Activated T-cell treated with anti-CD3 and anti-CD28 coated beads for 24 hours (primary cell): ENCODE measurements at places on chromosomes 11 and 22.

- no peak for DNase-seq
These were observed 5.8 kb downstream of the UBASH3B start for GRCh38 chr11:122661182-122661945.

DNA sequence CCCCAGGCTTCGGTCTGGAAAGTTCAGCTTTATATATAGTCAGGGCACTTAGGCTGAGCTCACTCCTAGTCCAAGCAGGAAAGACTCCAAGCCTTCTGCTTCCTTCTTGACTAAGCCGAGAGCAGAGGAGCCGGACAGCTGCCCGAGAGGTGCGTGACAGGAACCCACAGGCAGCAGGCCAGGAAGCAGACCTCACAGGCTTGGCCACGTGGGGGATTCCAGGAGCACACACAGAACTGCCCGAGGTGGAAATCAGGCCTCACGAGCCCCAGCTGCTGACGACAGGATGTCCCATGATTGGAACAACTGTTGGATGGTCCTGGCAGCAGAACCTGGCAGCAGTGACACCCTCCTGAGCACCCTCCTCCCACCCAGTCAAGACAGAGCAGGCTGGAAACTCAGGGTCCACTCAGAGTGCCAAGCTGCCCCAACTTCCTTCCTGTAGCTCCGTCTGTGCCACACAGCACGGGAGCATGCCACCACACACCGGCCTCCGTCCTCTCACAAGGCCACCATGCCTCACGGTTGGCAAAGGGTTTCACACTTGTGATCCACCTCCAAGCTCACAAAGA is 5.4 kb downstream of the PLA2G6 start:
- DNase-seq: no peak

DNA sequence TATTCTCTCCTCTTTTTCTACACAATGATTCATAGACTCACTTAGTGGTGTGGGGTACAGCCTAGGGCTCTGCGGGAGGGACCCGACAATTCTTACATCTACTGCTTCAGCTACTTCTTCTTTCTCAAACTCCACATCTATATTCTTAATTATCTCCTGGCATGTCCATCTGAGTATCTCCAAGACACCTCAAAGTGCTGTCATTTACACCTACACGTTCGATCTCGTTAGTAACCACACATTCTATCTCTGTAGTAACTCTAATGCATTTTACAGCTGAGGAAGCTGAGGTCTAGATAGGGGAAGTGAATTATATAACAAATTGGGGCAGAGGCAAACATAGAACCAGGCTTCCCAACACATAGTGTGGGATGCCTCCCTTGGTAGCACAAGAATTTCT is 27.7 kb upstream of the RRM1 start:
- DNase-seq: no peak

DNA sequence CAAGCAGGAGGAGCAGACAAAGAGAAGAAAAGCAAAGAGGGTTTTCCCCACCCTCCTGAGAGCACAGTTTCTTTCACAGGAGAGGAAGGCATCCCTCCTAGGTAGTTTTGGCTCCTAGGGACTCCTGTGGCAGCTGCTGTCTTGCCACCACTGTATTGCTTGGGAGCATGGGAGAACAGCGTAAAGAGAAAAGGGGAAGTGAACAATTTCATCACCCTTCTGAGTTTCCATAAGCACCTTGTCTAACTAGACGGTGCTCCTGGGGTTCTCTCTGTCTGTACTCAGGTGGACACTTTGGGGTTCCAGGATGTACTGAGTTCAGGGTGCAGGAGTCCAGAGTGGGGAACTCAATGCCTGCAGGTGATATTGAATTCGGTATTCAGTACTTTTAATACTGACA is 1430.5 kb downstream of the TBC1D22A start:
- DNase-seq: no peak

GRCh38 chr22:22576244-22576988 is 17.4 kb upstream of the PRAME start:
- no peak for DNase-seq

DNA sequence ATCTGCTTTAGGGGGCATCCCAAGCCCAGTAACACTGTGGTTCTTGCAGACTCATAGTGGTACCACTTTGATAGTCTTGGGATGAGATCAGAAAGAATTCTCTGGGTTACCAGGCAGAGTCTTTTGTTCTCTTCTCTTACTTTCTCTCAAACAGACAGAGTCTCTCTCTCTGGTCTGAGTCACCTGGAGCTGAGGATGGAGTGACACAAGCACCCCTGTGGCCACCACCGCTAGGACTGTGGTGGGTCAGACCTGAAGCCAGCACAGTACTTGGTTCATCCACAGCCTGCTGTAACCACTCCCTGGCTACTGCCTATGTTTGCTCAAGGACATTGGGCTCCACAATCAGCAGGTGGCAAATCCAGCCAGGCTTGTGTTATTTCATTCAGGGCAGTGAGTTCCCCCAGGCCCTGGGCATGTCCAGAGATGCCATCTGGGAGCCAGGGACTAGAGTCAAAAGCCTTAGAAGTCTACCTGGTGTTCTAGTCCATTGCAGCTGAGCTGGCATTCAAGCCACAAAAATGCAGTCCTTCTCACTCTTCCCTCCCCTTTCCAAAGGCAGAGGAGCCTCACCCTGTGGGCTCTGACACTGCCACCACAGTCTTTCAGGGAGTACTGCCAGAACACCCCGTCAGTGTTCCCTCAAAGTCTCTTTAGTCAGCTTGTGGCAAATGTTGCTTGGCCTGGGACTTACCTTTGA is 29.9 kb downstream of the ENDOD1 start:
- DNase-seq: no peak

DNA sequence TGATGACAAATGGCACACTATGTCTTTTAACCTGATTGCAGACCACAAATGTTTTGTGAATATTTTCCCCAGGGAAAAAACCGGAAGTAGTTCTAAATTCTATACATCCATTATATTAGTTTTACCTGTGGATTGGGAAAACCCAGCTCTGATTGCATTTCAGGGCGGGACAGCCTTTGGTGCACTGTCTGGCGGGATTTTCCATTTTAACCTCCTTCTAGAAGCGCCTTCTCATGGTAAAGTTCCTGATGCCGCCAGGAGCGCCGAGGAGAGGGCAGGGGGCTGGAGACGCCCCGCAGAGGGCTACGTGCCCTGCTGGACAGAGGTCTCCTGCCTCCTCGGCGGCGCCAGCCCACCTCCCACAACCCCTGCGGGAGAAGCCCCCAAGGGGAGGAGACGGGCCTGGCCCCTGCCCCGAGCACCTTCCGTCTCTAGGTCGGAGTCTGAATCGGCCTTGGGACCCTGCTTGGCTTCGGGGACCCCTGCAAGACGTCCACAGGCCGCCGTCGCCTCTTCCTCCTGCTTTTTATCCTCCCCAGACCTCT is 1.2 kb upstream of the P2RX6 start:
- no peak for DNase-seq

- DNase-seq: no peak
These were observed 10.1 kb downstream of the TECTA start for GRCh38 chr11:121110871-121111724.

DNA sequence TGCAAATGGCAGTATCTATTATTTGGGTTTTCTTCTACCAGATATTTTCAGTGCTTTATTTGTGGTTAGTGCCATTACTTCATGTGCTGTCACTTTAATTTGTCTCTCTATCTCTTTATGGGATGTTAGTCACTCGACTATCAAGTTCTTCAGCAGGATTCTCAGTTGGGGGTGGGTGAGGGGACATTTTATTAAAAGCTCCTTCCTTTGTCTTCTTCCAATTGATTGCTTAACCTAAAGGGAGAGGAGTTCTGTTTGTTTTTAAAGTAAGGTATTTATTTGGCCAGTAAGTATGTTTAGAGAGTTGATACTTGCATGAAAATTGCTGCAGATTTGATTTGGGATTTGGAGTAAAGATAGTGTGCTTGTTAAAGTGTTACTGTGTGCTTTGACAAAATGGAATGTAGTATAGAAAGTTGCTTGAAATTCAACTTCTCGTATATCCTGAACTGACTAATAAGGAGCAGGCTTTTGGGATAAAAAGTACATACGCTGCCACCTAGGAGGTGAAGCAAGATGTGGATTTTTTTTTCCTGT is 10.3 kb downstream of the YAP1 start:
- DNase-seq: no peak

GRCh38 chr11:130314750-130315285 is at the start of gene ZBTB44:
ZBTB44 (minus strand) TSS chr11:130314917; CDS start chr11:130261873, 53,044 bp downstream.
- peak; percentile 86 for DNase-seq

DNA sequence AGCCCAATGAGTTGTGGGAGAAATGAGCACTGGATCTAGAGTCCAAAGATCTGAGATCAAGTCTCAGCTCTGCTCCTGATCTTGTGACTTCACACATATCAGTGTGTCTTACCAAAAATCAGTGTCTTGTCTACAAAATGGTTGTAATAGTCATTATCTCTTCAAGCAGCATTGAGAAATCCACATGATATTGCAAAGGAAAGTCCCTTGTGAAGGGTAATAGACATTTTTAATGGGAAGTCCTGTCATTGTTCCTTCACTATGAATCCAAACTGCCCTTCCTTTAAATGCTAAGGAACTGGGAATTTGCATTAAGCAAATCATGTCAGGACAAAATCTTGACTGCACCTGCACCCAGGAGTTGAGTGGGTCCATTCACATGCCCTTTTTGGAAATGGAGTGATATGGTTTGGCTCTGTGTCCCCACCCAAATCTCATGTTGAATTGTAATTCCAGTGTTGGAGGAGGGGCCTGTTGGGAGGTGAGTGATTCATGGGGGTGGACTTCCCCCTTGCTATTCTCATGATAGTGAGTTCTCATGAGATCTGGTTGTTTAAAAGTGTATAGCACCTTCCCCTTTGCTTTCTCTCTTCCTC is 51.1 kb downstream of the COMMD9 start:
- no peak for DNase-seq

DNA sequence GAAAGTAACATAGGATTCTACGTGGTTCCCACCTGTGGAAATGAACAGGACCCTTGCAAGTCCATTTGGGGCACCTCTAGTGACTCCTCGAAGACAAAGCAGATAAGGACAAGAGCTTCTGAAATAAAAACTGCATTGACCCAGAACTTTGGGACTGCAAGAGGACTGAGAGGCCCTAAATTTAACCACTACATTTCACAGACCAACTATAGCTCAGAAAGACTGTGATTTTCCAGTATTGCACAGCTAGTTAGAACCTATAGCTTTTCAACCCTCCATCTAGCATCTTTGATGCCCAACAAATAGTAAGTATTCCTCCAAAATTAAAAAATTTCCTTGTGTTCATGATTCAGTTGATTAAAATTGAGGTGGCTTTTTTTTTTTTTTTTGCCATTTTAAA is 107.6 kb upstream of the CD44 start:
- no peak for DNase-seq

- DNase-seq: no peak
These were observed 3.2 kb downstream of the ARVCF start for GRCh38 chr22:20013382-20013871.

DNA sequence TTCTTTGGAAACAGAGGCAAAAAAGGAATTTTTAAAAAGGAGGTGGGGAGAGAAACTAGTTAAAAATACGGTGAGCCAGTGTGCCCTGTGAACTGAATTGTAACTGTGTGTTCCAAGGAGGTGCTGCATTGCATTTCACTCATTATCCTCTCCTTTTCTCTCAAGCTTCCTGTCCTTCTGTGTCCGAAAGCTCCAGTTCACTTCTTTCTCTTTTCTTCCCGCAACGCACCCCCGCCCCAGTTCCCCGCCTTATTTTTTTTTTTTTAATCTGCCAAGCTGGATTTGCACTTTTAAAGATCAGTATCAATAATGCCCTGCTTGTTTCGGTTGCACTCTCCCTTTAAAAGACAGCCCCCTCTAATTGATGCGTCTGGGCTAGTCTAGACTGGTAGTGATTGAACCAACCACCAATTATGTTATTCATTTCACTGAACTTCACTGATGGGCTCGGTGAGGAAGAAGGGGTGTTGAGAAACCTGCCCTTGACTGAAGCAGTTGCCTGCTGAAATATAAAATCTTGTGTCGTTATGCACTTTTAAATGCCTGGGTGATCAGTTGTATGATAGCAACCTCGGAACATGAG is 18.5 kb downstream of the BLID start:
- no peak for DNase-seq

DNA sequence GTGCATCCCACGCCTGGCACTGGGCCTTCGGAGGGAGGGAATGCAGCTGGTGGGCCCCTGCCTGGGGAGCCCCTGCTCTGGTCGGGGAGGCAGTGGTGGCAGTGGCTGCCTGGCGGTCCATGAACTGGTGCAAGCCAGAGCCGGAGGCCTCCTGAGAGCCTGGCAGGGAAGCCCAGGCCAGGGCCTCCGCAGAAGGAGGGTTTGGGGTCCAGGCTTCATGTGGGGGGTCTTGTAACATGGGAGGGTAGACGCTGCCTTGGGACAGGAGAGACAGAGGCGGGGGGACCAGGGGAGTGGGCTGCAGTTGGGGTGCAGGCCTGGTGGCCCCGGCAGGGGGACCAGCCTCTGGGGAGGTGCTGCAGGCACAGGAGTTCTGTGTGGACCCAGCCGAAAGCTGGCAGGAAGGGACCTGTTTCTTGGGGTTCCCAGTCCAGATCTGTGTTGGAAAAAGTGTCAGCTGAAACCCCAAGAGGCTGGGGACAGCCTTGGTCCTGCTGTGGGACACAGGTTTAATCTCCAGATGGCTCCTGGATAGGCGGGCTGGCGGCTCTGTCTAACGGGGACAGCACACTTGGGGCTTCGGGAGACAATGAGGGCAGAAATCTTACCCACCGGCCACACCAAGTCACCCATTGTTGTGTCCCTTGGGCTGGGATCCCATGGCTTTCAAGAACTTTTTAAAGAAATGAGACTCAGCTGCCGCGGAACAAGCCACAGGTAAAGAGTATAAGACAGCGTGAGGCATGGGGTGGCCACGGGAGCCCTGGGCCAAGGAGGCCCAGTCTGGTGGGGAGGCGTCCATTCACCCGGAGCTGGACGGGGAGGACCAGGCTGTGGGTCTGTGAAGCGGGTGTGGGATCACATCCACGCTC is 73.5 kb downstream of the KCNQ1 start:
- DNase-seq: no peak

GRCh38 chr11:92251980-92252379 is 27.4 kb downstream of the FAT3 start:
- DNase-seq: no peak

- DNase-seq: no peak
These were observed 4.4 kb upstream of the PGAP2 start for GRCh38 chr11:3803726-3804495.

GRCh38 chr11:113514856-113515255 is 39.7 kb upstream of the DRD2 start:
- no peak for DNase-seq

GRCh38 chr11:66369073-66369894 is 2.3 kb downstream of the SLC29A2 start:
- no peak for DNase-seq

GRCh38 chr11:122984186-122985011 is 2.8 kb upstream of the BSX start:
- DNase-seq: no peak

DNA sequence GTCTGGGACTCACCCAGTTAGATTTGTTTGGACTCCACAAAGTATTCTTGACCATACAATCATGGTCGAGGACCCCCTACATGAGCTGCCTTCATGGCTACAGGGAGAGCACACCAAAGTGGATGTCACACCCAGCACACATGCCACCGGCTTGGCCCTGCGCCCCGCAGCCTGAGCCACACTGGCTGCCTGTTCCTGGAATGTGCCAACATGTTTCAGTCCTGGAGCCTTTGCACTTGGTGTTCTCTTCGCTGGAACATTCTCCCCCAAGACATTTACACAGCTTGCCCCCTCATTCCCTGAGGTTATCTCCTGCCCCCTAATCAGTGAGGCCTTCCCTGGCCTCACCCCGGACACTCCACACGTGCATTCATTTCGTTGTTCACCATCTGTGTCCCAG is 46.0 kb downstream of the PPARA start:
- no peak for DNase-seq

GRCh38 chr11:46036969-46037368 is 84.3 kb downstream of the PHF21A start:
- DNase-seq: no peak
